Tongue (tissue), 3 donors: ENCODE measurements at places on chromosomes 13 and 19. TPM values are rescaled to one million over a fixed set of nuclear protein-coding genes. Genes with fewer than 3 reads are reported as not detected.

SLC25A41 gene
- 0.41 TPM for total RNA-seq

KLK10 gene
- total RNA-seq: 13.8 TPM

ATP11A gene
- total RNA-seq: 38.0 TPM

LRP3 gene
- 24.4 TPM for total RNA-seq

IZUMO4 gene
- total RNA-seq: 3.1 TPM

MIR17HG gene
- 8.6 TPM for total RNA-seq

FXYD7 gene
- not detected for total RNA-seq

ZNF506 gene
- total RNA-seq: 31.9 TPM

PCDH20 gene
- total RNA-seq: 2.9 TPM

PSG3 gene
- not detected for total RNA-seq

MAP4K1 gene
- 2.9 TPM for total RNA-seq

NLRP9 gene
- total RNA-seq: not detected

KIR2DL1 gene
- total RNA-seq: not detected

OR7D2 gene
- total RNA-seq: not detected

PCDH17 gene
- total RNA-seq: 12.1 TPM

FLT3 gene
- 0.62 TPM for total RNA-seq

SIGLEC5 gene
- not detected for total RNA-seq

CEACAM21 gene
- total RNA-seq: 2.6 TPM

NEK3 gene
- total RNA-seq: 4.9 TPM

ZNF93 gene
- total RNA-seq: 12.3 TPM

ZNF302 gene
- 55.6 TPM for total RNA-seq

CBY2 gene
- not detected for total RNA-seq

NKPD1 gene
- 1.2 TPM for total RNA-seq

FBN3 gene
- total RNA-seq: 13.3 TPM

CD209 gene
- total RNA-seq: 2.7 TPM

KLC3 gene
- total RNA-seq: 13.7 TPM

TTC9B gene
- total RNA-seq: not detected
